Mesenteric fat pad (tissue), 1 donor: ENCODE measurements at places on chromosomes 2 and 18.

DNA sequence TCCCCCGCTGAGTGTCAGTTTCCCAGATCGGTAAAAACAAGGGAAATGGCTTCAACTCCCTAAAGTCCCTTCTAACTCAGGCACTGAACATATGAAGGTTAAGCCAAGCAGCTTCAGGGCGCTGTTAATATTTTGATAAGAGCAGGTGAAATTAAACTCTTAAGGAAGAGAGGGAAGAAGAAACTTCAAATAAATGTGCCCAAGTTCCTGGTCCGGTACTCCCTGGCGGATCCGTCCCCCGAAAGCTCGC is 564 bp downstream of the TRABD2A start:
- DNase-seq = no peak

DNA sequence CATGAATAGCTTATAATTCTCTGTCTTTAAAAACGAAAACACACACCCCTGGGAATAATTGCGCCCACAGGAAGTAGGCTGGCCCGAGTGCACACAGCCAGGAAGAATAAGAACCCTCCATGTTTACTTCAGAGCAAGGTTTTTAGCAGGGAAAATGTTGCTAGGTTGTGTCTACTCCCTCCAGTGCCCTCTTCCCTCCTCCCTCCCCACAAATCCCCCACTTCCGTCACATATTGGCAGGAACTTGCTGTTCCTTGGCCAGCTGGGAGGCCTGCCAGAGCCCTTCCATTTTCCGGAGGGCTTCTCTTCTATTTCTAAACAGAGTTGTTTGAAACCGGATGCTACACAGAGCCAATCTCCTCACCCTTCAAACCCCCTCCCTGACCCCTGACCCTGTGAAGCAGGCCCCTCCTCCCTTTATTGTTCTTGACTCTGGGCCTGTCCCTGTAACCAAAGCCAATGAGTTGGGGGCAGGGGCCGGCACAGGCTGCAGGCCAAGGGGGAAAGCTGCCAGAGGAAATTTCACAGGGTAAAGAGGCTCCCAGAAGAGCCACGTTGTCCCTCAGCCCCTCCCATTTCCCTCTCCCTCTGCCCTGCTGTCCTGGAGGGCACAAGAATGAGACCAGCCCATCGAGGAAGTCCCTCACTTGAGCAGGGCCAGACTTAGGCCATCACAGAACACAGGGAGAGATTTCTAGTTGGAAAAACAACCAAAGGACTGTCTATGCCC is 49.8 kb upstream of the LGALSL start:
- DNase-seq = peak; percentile 92

GRCh38 chr2:216170076-216170763 is 61.1 kb downstream of the XRCC5 start:
- DNase-seq = no peak

DNA sequence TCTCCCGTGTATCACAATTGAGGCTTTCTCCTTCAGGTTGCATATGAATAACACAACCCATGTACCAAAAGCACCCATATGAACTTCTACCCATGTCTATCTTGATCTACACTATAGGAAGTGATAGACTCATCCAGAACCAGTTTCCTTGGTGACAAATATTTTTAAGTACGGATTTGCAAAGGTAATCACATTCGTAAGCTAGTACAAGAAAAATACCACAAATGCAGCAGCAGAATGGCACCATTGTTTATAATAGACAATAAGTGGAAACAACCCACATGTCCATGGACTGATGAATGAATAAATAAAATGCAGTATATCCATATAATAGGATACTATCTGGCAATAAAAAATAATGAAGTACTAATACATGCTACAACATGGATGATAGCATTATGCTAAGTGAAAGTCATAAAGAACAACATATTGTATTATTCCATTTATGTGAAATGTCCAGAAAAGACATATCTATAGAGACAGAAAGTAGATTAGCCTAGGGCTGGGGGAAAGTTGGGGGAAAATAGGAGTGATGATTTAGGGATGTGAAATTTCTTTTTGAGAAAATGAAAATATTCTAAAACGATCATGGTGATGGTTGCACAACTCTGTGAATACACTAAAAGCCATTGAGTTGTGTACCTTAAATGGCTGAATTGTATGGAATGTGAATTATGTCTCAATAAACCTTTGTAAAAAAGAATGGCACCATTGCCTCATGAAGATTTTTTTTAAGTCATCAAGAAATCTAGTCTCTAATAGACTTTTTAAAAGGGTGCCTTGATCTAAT is 3.4 kb upstream of the CCDC88A start:
- no peak for DNase-seq

DNA sequence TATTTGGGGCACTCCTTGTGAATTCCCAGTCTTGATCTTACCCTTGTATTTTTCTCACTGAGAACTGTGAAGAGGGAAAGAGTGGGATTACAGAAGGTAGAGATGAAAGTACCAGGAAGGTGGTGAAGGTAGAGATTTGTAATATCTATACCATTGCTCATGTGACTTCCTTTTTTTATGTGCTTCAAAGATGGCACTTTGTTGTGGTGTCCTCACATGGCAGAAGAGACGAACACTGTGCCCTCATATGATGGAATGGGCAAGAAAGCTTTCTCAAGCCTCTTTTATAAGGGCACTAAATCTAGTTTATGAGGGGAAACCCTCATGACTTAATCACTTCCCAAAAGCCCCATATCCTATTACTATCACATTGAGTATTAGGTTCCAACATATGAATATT is 28.9 kb upstream of the PPM1B start:
- DNase-seq = no peak
